Right lung (tissue), 10 donors: ENCODE measurements at places on chromosomes 7 and 10. TPM values are rescaled to one million over a fixed set of nuclear protein-coding genes. Genes with fewer than 3 reads are reported as not detected.

- DNase-seq, result no peak
These were observed 13.1 kb upstream of the LIPF start for GRCh38 chr10:88651101-88651551.

DNA sequence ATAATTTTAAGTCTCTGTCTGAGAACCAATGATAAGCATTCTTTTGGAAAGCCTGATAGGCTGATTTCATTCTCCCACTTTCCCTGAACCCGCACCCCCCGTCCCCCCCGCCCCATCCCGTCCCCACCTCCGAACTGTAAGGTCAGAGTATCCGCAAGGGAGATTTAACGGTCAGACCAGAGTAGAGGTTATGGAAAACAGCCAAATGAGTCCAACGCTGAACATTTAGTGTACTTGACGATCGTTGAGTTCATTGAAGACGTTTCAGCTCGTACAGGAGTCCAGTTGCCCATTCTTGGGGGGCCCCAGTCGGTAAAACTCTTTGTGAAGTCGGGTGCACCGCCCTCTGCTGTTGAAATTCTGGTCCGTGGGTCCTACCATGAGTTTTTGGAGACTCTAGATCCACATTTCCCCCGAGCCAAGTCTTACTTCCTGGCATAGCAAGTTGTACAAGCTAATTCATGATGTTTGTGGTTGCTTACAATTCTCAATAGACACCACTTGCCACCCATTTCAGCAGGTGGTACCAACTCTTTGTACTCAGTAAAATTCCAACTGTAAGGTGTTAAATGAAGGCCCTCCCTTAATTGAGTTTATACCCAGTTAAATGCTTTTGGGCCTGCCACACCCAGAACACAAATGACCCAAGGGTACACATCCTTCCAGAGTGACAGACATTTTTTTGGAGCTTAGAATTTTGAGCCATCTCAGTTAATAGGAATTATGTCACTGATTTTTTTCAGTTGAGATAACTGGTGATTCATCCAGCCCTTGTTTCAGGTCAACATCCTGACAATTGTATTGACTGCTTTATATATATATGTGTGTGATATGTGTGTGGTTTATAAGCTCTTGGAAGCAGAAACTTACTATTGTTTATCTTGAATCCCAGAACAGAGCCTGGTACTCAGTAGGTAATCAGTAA, 1.2 kb downstream of the MARCHF5 start:
- peak; percentile 45 for DNase-seq

The TMEM139 gene
- polyA plus RNA-seq, result 5.2 TPM

- peak; percentile 33 for DNase-seq
These were observed 87.1 kb downstream of the HIBADH start for GRCh38 chr7:27575613-27576012.

- no peak for DNase-seq
These were observed 359.5 kb upstream of the NPSR1 start for GRCh38 chr7:34298492-34299013.

The FAM24B gene
- 9.0 TPM for polyA plus RNA-seq
